ENCODE measurements at places on chromosomes 3 and 15.

DNA sequence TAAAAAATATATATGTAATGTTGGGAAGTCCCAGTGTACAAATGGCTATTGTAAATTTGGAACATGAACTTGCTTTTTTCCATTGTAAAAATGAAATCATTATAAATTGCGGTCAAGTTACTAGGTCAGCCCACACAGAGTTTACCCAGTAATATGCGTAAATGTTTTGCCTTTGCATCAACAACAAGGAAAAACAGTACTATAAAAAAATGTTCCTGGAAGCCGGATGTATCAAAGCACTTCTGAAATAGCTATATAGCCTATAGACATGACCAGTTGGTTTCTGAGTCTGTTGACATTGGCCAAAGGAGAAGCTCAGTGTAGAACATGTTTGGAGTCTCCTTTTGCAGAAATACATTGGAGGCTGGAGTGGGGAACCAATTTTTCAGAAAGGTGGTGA lies 23.2 kb downstream of the CTNNB1 start:
- DNase-seq, result no peak

GRCh38 chr3:132966374-132966773 lies 71.8 kb upstream of the TMEM108 start:
- no peak for DNase-seq

DNA sequence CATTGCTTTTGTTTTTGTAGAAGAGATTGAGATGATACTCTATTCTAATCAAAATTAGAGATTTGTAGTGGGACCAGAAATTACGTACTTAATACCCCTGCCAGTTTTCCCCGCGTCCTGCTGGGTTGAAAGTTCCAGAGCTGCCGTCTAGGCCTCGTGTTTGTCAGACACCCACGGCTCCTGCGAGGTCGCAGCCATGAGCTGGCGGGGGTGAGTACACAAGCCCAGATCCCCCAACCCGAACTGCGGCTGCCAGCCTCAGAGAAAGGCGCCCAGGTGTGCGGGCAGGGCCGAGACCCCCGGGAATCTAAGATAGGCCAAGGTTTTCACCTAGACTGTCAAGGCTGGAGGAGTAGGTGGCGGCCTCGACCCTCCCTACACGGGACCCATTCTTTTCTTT lies 26.3 kb downstream of the GPR160 start:
- DNase-seq, result no peak

DNA sequence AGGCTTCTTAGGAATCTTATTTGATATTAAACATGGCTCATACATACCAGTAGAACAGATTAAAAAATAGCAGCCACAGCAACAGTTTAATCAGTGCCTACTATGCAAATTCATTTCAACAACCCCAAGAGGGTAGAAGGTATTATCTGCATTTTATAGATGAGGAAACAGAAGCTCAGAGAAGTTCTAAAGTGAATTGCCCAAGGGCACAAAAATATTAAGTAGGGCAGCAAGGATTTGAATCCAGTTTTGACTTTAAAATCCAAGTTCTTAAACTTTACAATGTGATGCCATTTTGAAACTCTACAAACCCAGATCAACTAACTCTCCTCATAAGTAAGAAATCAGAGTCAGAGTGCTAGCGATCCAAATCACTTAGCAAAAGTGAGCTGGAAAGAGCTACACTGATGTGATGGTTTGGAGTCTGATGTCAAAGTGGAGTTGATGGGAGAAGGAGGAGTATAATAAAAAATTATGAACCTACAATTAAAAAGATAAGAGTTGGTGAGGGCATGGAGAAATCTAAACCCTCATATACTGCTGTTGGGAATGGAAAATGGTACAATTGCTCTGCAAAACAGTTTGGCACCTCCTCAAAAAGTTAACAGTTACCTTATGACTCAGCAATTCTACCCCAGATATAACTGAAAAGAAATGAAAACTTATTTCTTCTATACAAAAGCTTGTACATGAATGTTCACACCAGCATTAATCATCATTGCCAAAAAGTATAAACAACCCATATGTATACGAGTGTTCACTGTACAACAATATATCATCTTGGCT lies 51.0 kb upstream of the PLXND1 start:
- DNase-seq, result no peak
